ENCODE measurements at places on chromosomes 3 and 15. TPM values are rescaled to one million over a fixed set of nuclear protein-coding genes. Genes with fewer than 3 reads are reported as not detected.

ATP13A5 gene
- not detected for total RNA-seq

AHSG gene
- total RNA-seq, result not detected

MB21D2 gene
- total RNA-seq, result 7.8 TPM

DNA sequence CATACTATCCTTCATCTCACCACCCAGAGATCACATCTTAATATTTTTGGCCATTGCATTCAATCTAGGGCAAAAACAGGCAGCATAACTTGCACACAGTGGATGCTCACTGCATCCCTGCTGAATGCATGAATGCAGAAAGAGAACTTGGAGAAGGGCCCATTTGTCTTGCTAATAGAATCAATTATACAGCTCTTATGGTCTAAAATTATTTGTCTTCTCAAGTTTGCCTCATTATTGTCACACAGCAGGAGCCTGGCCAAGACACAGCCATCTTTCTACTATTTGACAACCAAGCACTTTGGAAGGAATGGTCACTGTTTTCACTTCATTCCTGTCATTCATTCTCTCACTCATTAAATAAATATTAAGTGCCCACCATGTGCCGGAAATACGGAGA, 1.2 kb upstream of the ARHGEF26 start:
- no peak for DNase-seq

- no peak for DNase-seq
Measured at GRCh38 chr3:150710097-150710496, 6.4 kb upstream of the ERICH6 start.

DNA sequence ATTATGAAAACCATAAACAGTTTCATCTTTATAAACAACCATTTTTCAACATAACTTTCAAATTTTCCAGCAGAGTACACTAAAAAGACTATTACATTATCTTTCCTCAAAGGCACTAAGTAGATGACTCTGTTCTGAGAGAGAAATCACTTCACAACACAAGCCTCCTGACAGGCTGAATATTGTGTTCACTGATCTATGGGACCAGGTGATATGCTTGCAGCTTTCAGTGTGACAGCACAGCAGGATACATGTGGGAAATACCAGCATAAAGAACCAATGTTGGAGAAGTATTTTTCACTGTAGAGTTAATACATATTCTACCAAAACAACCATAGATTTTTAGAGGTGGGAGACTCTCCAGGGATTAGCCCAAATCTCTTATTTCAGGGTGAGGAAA, 350.6 kb downstream of the PLCL2 start:
- no peak for DNase-seq

- no peak for DNase-seq
Measured at GRCh38 chr3:74127256-74127655, 487.2 kb downstream of the CNTN3 start.

GRCh38 chr3:21169948-21170347, 581.1 kb downstream of the ZNF385D start:
- no peak for DNase-seq

GRCh38 chr3:149657321-149657925, 402 bp downstream of the WWTR1 start:
- DNase-seq, result peak; percentile 75

GRCh38 chr3:72086042-72086742, 301.2 kb upstream of the PROK2 start:
- no peak for DNase-seq

Data from sciatic nerve (tissue), 2 donors.